Activated T-helper 1 cell treated with Interleukin-2 at 50 U/mL for 16 hours (primary cell): ENCODE measurements at places on chromosomes 3 and 15.

- DNase-seq = no peak
These were observed 534 bp upstream of the UBE2E1 start for GRCh38 chr3:23805210-23805632.

DNA sequence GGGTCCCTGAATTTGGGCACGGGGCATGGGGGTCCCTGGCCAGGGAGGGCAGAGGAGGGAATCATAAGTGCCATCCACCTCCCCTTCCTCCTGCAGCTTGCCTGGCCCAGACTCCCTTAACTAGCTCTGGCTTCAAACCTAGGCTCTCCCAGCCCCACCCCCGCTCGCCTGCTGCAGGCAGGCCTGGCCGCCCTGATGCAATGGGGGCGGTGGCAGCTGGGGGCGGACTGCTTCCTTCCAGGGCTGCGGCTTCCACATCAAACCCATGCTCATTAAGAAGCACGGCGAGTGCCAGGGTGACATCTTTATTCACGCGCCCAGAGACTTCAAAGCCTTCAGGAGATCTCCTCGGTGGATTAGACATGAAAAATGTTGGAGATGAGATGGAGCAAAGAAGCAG is 123.1 kb downstream of the TPRA1 start:
- DNase-seq = no peak

DNA sequence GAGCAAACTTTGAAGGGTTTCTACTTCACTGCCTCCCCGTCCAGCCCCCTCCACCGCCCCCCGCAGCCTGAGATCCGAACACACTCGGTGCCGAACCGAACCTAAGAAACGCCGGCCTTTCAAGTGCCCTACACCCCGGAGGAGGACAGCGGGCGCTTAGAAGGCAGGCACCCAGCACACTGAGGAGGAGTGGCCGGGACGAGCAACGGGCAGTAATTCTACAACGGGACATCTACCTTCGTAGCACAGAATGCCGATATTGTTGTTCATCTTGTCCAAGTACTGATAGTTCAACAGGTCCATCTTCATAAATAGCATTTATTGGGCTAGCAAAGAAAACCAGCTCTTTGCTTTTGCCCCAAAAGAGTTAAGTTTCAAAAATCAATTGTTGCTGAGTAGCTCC is 513 bp downstream of the VGLL4 start:
- no peak for DNase-seq

DNA sequence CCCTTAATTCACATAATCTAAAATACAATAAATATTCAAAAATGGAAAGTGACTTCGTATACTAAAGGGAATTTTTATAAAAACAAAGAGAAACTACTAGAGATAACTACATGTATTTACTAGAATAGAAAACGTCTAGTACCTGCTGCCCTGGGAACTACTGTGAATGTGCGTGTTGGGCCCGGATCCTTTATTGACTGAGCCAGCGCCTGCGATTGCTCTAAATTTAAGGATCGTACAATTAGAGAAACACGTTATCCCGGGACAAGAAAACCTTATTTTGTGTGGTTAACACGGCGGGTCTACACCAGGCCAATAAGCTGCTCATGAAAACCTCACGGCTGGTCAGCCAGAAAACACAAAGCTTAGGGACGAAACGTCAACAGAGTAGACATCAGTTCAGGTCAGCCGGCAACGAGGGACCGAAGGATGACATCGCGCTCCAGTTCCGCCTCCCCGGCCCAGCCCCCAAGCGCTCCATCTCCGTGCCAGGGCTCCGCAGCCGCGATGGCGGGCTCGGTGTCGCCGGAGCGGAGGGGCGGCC is 555 bp downstream of the TM2D3 start:
- DNase-seq = no peak
